NCI-H1417 treated with DMSO at 0.1 percent for 48 hours (cell line): ENCODE measurements at places on chromosomes 4 and X.

DNA sequence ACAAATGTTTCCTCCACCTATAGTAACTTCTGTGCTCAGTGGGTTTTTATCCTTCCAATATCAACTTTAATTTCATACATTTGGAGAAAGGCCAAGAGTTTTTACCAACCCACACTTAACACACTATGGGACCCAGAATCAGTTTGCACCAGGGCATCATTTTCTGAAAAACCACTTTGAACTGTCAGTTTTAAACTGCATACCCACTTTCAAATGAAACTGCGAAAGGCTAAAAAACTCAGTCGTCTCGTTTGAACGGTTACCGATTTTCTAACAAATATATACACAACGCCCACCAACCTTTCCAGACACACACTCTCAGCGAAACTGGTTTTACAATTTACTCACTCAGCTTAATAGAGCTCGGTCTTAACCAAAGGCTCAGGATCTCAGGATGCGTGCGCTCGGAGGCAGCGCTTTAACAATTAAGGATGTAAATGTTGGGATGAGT lies 376 bp downstream of the ABCG2 start:
- DNase-seq = no peak

DNA sequence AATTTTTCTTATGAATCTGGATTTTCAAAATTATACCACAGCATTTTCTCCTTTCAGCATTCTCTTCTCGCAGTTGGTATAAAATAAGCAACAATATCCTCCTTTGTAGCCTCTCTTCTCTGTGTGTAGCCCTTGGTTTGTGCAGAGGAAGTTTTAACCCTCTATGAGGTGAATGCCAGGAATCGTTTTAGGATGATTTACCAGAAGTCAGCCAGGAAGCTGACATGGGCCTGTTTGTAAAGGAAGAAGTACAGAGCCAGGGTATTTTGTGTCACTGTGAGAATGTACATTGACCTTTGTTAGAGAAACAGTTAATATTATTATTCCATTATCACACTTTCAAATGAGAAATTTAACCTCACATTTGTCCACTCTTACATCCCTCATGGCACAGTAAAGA lies 88.9 kb upstream of the RPL34 start:
- DNase-seq = no peak

DNA sequence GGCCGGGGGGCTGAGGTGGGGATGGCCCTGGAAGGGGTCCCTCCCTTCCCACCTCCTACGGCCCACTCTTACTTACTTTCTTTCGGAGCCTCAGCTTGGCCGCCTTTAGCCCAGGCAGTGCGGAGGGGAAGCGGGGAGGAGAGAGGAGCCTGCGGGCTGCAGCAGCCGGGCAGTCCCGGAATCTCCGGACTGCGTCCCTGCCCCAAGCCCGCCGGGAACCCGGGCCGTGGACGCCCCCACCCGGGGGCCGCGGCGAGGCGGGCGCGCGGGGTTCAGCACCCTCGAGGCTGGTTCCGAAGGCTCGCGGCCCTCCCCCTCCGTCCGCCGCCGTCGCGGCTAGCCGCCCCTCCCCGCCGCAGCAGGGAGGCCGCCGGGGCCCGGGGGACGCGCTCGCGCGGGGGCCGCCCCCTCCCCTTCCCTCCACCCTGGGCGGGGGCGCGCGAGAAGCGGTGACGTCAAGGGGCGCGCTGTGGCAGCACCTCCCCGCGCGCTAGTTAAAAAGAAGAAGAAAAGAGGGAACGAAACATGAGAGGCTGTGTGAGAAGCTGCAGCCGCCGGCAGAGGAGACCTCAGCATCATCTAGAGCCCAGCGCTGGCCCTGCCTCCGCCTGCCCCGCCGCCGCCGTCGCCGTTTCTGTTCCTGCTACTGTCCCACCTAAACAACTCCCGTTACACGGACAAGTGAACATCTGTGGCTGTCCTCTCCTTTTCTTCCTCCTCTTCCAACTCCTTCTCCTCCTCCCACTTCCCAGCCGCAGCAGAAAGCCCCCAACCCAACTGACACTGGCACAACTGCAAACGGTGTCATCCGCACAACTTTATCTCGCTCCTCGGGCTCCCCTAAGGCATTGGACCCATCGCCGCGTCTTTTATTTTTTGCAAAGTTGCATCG lies at the start of gene HHIP:
TSS of gene HHIP (plus strand) at position 526 of the 892 bp plus-strand sequence. CDS start 520 bp downstream, outside the sequence.
- no peak for DNase-seq

DNA sequence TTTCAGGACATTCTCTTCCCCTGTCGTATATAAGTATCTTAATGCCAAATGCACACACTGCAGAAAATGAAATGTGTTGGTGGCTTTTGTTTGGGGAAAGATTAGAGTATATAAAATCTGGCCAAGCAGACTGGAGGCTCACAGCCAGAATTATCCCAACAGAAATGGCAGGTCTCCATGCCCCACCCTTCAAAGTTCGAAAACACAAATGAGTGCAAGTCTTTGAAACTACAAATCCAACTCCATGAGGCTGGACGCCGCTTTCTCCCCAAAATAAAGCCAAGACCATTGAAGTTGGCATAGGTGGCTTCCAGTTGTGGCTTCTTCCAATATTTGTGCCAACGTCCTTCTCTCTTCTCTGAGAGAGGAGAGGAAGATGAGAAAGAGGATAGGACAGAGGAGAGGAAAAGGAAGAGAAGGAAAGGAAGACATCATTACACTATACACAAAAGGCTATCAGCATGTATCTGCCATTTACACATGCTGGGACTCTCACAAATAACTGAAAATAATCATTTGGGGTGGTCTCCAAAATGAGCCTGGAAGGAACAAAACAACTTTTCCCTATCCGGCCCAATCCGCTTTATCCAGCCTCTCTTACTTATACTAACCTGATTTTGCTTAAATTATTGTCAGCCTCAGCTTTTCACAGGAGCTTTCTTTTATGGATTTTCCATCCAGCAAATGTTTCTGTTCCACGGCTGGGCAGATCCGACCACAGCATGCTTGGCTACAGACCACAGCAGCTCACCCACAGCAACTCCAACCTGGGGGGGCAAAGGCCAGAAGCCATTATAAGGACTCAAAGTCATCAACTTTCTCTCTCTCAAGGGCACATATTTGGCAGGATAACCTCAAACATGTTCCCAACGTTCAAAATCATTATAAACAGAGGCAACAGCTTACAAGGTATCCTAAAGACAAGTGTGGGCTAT lies 71.7 kb downstream of the APBB2 start:
- DNase-seq = no peak

DNA sequence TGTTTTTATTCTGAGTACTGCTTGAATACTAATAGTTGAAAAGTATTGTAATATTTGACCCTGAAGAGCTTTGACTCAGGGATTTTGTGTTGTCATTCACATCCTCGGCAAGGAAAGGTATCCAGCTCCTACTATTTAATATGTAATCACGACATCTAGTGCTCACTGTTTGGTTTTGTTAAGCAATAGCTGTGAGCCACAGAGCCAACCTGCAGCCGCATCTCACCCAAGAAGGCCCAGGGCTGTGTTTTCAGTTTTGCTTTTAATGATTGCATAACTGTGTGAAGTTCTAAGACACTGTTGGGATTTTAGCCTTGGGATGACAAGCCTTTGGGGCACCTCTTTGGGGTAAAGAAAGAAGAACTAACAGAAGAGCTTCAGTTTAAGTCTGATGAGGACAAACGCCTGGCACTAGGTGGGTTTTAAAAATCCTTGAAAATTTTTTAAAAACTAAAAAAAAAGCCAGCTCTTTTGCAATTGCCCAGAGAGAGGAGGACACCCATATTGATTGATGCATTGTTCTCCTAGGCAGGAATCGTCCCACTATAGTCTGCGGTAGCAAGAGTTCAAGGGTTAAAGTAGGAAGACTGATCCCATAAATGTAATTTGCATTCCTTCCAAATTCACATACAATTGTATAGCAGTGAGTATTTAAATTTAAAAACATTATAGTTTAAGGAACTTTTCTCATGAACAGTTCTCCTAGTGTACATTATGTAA lies 157.8 kb downstream of the RELL1 start:
- no peak for DNase-seq

- no peak for DNase-seq
Measured at GRCh38 chr4:1722551-1723118, 1.3 kb downstream of the TACC3 start.

GRCh38 chr4:89674876-89675459 lies 162.0 kb downstream of the SNCA start:
- peak; percentile 51 for DNase-seq

DNA sequence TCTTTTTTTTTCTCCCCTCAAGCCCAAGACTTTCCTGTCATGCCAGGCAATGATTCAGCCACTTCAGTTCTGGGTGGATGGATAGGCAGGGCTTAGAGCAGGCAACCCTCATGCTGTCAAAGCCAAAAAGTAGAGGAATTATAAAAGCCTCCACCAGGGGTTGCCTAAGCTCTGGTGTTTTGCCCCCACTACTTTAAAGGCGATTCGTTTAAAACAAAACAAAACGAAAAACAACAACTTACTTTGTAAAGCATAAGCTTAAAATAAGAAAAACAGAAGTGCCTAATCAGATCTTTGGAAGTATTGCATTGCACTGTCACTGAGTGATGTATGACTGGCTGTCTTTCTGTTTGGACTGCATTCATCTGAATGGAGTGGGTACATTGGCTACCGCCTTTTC lies 5.3 kb upstream of the IDS start:
- no peak for DNase-seq

DNA sequence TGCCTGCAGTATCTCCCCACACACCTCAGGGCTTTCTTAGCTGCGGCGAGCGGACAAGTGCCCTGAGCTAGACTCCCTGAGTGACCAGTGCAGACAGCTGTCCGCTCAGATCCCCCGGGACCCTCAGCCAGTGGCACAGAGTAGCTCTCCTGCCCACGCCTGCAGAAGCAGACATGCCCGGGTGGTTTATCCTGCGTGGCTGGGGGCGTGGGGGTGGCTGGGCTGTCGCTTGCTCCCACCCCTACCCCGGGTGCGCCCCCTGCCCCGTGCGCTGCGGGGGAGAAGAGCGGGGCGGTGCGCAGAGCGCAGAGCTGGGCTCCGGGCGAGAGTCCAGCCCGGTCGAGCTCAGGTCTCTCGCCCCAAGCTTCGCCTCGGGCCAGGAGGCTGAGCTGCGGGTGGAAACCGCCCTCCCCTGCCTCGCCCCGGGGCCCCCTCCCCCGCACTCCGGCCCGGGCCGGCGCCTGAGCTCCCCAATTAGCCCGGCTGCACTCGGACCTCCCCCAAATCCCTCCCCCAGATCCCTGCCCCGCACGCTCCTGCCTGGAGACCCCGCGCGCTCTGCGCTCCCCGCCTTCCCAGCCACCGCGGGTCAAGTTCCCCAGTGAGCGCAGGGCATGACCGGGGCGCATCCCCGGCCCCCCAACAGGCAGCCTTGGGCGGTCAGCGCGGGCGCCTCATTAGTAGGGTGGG lies 11.7 kb upstream of the SHOX start:
- DNase-seq = no peak

DNA sequence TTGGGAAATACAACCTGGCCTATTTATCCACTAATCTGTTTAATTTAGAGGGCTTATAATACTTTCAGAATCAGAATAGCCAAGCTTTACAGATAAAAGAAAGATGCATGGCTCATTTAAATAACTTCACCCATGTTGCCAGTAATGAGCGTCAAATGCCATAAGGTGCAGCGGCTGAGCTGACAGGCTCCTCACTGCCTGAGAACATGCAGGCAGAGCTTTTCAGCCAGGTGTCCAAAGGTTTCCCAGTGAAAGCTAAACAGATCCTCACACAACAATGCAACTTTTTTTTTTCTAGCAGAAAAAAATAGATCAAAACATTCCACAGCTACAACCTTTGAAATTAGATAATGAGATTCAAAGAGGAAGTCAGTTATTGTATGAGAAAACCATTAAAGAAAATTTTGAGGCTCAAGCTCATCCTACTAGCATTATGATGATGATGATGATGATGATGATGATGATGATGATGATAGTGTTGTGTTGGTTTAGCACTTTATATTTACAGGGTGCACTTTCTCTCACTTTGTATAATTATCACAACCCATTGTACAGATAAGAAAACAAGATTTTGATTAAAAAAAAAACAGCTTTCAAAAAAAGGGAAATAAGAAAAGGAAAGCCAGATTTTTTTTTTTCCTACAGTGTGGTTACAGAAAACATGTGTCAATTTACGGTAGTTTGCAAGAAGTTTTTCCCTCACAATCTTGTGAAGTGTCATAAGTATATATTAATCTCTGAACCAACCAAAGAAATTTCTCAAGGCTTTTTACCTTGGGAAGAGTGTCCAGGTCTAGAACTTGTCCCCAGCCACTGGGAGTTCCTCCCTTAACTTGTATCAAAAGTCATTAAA lies 12.2 kb upstream of the TNIP3 start:
- DNase-seq = no peak

GRCh38 chr4:22962295-22962694 lies 269.6 kb downstream of the GBA3 start:
- DNase-seq = no peak

- DNase-seq = no peak
Measured at GRCh38 chr4:161186012-161186411, 977.8 kb downstream of the FSTL5 start.

- no peak for DNase-seq
Measured at GRCh38 chrX:44747317-44747716, 96.5 kb upstream of the DUSP21 start.

DNA sequence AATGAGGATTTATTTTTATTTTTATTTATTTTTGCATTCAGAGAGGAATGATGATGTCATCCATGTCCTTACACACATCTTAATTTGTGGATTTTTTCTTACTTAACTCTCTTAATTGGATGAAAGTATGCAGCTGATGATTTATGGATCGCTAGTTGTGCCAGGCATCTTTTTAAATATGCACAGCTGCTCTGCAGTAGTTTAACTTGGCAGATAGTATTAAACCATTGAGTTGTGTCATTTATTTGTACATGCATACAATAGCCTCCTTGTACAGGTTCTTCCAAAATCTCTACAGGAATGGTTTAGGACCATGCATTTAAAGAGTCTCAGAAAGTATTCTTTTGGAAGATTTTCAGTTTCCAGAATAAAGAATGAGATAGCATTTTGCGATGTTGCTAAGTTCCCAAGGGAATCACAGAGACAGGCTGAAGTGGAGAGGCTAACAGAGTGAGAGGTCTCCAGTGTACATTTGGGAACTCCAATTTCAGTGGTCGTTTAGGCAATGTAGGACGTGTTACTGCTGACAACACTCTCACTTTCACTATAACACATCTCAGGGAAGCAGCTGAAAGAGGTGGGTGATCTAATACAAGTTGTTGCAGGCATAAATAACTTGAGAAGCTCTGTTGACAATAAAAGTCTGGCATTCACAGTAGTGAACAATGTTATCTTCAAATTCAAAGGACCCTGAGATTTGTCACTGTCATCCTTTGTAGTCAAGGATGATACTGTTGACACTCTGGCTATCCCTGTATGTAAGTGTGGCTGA lies 49.9 kb upstream of the SCRG1 start:
- DNase-seq = no peak

GRCh38 chr4:98558471-98559169 lies 99.8 kb downstream of the TSPAN5 start:
- DNase-seq = no peak
